ENCODE measurements at places on chromosomes 5 and 9.

DNA sequence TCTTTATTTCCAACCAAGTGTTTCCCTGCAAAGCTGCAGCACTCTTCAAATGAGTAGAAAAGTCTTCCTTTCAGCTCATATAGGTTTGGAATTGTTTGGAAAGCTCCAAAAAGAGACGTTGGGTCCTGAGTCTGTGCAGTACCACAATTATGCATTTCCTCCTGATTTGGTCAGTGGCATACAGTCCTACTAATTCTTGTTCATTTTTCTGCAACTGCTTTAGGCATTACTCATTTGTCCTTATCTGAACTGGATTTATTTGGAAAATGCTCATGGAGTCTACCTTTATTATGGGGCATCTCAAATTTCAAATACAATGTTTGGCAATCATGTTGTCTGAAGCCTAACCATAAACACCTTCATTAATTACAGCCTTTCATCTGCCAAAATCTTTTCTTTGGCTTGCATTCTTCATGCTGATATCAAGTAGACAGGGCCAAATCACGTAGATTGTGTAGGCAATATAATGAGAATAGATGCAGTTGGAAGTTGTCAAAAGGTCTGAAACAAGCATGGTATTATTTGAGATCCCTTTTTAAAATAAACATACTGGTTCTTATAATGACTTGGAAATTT lies 232.8 kb downstream of the TLE1 start:
- no peak for DNase-seq

DNA sequence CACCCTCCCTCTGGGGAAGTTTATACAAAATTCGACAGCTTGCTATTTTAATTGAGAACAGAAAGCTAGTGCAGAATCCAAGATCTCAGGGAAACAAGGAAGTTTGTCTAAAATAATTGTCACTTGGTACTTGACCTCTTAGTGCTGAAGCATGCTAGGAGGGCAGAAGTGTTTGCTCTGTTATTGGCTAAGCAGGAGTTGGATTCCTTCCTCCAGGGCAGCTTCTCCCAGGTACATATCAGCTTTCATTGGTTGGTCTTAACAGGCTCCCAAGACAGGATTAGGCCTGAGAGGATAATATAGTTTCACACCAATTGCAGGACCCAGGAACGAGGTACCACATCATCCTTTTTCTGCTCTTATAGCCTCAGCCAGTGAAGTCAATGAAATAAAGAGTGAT lies 432.8 kb downstream of the IRX1 start:
- DNase-seq = no peak

DNA sequence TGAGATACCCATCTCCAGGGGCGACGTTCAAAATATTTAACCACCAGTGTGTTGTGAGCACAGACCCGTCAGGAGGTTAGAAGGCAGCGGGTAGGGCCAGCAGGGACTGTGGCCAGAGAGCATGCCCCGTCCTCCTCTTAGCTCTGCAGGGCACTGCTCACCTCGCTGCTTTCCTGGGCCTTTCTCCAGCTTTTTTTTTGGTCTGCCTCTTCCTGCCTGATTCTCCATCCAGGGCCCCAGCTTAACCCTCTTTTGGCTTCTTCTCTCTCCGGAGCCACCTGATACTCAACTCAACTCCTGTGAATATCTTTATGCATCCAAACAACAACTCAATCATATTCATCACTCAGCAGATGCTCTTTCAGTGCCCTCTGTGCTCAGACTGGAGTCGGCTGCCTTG lies 44.0 kb downstream of the TMOD1 start:
- no peak for DNase-seq

GRCh38 chr5:167555565-167556166 lies 735.8 kb upstream of the WWC1 start:
- DNase-seq = no peak

DNA sequence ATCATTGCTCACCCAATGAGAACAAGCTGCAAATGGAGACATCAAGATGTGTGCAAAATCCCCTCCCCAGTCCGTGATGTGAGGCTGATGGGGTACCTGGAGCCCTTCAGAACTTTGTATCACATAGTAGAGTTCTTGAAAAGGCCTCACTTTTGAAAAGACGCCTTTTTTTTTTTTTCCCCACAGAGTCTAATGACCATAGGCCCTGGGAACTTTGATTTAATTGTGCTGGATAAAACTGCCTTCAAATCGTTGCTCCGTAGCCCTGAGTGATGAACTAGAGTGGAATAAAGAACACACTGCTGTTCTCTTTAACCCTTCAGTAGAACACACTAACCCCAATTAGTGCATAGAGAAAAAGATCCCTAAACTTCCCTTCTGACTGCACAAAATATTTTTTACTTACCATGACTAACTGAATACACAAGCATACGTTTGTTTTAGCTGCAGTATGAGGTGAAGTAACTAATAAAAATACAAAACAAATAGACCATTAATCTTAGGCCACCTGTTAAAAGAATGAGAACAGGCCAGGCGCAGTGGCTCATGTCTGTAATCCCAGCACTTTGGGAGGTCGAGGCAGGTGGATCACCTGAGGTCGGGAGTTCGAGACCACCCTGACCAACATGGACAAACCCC lies 15.1 kb downstream of the PSAT1 start:
- no peak for DNase-seq

GRCh38 chr5:87231037-87231808 lies 36.5 kb upstream of the RASA1 start:
- DNase-seq = no peak

DNA sequence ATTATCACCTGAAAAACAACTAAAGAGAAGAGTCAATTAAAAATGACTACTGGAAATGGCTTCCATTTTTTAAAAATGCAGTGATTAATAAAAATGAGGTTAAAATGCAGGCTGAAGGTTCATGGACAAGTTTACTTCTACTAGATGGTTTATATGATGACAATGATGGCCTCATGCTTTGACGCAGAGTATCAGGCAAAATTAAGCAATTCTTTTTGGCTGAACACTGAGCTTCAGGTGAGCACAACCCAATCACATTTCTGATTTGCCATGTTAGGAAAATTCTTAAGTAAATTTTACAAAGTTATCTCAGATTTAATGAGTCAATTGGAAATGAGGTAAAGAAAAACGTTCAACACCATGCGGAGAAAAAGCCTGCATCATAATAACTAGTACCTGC lies 22.3 kb downstream of the DMGDH start:
- no peak for DNase-seq

DNA sequence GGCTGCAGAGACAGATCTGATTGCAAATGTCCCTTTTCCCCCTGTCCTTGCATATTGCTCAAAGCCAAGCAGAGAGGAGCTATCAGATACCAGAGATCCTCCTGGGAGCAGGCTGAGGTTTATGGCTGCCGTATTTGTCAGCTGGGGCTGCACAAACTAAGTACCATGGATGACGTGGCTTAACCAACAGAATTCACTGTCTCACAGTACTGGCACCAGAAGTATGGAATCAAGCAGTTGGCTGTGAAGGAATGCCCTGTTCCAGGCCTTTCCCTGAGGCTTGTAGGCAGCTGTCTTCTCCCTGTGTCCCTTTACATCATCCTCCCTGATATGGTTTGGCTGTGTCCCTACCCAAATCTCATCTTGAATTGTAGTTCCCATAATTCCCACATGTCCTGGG lies 2.6 kb downstream of the CFAP90 start:
- DNase-seq = no peak

- DNase-seq = no peak
Measured at GRCh38 chr9:105251133-105251532, 6.7 kb downstream of the SLC44A1 start.

DNA sequence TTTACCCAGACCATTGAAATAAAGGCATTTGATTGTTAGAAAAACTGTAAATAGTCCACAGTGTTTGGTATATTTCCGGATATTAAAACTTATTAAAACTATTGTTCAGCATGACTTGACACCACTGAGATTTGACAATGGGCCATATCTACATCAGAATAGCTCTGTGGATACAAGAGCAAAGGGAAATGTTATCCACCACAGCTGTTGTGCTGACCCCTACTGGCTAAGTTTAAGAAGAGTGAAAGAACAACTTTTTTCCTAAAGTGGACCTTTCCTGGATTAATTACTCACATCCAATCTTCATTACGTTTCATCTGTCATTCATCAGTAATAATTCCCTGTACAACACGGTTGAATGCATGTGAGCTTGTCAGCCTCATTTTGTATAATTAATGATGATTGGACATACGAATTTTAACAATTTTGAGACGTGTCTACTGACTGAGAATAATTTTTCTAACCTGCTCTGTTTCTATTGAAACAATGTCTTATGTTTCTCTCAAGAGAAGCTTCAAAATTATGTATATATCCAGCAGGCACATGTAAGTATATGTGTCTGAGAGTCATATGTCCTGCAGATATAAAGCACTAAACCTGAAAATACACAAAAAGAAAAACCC lies 1952.6 kb downstream of the MAT2B start:
- DNase-seq = no peak

DNA sequence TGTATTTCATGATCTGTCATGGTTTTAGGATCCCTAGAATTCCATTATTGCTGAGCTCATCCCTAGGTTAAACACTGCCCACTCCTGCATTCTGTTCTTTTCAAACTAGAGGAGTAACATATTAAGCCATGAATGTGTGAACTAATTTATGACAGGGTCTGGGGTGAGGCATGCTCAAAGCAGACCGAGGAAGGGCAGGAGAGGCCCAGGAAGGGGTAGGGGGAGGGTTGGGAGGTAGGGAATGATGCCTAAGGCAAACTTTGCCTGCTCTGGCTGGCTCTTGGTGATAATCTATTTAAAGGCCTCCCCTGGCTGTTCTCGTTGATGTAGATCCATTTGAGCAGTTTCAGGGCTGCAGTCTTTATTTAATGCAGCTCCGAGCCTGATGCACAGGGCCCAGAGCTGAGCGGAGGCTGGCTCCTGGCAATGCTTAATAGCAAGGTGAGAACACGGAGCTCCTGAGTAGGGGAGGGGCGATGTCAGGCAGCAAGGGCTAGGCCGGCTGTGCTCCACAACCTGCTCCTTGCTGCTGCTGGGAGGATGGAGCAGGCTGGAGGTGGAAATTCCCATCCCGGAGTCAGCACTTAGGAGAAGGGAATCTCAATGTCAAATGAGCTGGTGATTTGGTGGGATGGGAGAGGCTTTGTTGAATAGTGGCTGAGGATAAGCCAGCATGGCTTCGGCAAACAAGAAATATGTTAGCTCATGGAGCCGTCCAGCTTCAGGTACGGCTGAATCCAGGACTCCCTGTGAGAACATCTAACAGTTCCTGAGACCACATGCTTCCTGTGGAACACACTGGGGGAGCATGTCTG lies 73.2 kb upstream of the UNC5A start:
- no peak for DNase-seq

GRCh38 chr9:136562746-136563495 lies 17.1 kb upstream of the NOTCH1 start:
- DNase-seq = no peak

- no peak for DNase-seq
Measured at GRCh38 chr9:32339424-32339823, 45.0 kb upstream of the ACO1 start.

DNA sequence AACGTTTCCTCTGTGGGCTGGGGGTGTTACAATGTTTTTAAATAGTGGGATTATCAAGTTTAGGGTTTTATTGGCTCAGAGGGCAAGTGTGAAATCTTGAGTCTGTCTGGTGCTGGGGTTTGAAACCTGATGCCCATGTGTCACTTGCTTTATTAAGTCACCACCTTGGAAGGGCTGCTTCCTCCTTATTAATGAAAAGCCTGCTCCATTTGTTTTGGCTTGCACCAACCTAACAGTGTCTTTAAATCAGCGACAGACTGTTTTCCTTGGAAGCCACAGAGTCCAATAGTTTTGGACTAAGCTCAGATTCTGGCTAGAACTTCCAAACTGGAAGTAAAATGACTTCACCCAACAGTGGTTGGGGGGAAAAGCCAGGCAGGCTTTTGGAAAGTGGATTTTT lies 10.7 kb upstream of the PALM2AKAP2 start:
- DNase-seq = no peak

DNA sequence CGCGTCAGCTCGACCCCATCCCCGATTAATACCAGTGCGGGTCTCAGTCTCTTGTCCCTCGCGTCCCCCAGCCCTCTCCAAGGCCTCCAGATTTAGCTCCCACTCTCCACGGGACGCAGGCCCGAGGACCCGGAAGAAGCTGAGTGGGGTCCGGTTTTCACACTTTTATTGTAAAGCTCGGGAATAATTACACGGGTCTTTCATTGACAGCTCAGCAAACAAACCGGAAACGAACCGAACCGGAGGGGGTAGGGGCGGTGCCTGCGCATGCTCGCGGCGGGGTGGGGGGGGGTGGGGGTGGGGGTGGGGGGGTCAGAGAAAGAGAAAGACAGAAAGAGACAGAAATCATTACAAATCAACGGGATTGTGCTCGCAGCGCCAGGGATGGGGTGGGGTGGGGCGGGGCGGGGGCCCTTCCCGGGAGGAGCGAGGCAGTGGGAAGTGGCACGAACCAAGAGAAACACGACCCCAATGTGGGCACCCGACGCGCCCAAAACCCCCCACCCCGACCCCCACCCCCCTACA lies 27.9 kb downstream of the PCDH1 start:
- no peak for DNase-seq

GRCh38 chr5:149837680-149838269 lies 106.8 kb downstream of the PDE6A start:
- no peak for DNase-seq

DNA sequence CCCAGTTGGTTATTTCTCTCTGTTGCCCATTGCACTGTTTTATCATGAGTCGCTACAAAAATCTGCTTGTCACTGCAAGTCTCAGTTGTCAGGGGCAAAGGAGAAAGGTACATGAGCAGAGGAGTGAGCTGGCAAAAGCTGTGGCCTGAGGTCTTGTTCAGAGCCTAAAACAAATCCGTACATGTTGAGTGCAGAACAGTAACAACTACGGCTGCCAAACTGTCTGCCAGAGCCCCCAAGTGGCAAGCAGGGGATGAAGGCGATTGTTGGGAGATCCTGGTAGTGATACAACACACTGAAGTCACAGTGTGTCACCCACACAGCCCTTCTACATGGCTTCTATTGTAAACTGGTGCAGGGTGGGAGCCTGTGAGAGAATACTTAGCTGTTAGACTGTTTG lies 50.9 kb downstream of the BRINP1 start:
- no peak for DNase-seq

DNA sequence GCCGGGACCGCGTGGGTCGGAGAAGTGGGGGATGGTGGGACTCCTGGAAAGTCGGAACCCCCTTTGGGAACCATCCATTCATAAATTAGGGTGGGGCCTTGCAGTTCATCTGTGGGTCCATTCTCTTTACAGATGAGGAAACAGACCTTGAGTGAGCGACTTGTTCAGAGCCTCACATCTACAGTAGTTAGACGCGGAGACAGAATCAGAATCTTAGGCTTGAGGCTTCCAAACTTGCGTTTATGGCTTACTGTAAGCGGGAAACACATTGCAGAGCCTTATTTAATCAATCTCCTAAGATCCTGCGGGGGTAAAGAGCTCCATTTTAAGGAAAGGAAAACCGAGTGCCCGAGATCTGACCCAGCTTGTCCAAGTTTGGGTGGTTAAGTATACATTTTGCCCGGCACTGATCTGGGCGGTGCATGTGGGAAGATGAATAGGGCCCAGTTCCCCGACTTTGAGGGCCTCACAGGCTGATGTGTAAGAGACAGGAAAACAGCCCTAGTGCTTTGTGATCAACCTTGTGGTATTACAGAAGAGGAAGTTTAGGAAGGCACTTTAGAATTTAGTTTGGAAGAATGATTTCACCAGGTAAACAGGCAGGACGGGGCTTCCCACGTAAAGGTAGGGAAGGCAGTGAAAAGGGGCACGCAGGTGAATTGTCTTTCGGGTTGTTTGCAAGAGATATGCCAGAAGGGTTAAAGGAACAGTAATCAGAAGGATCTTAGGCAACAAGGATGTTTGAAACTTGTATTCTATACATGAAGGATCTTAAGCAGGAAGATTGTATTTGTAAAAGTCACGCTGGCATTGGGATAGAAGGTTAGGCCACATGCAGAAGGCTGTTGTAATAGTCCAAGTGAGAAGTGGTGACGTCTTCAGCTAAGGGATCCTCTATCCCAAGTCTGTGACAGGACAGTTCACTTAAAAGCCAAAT lies 744 bp downstream of the TARS1 start:
- DNase-seq = no peak

Measured in cortex of kidney (tissue), 1 donor.